ENCODE measurements at places on chromosomes 1 and 21. TPM values are rescaled to one million over a fixed set of nuclear protein-coding genes. Genes with fewer than 3 reads are reported as not detected.

Gene CDCA8
- 0.38 TPM for total RNA-seq

Gene F11R
- total RNA-seq: 280 TPM

Gene CACNA1S
- total RNA-seq: not detected

Gene FCRL6
- total RNA-seq: 0.13 TPM

- DNase-seq: no peak
Measured at GRCh38 chr1:150902751-150903150, 15.8 kb downstream of the CTXND2 start.

DNA sequence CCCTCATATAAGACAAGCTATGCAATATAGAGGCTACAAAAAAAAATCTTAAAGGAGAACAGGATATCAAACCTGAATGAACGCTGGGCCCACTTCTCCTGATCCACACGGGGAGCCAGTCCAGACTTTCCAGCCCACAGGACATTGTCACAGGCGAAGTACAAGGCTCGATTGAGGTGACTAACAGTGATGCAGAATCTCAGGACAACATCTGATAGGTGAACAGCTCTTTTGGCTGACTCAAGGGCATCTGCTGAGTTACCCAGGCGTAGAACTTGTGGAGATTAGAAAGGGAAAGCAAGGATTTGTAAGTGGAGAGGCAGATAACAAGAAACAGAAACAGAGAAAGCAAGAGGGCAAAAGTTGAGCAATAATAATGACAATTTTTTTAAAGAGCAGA is 1.8 kb downstream of the PEX11B start:
- no peak for DNase-seq

DNA sequence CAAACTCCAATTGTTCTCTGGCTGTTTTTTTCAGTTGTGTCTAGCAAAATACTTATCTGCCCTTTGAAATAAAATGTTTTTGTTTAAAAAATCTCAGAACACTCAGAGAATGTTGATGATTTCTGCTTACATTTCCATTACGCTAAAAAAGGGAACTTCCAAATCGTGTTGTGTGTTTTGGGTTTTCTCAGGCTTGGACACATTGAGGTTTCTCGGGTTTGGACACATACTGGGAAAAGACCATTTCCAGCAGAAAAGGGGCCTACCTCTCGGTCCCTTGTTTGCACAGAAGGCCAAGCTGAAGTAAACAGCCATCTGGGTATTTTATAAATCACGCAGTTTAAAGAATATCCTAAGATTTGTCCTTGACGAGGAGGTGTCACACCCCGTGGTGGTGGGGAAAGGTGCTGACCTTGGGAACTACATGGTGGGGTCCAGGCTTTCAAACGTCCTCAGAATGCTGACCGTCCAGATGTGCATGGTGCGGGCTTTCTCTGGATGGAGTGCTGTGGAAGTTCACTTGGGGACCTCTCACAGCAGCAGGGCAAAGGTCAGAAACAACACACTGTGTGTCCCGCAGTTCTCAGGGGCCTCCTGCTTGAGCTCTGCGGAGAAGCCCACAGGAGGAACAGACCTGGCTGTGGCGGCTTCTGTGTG is 67.8 kb downstream of the SLC37A1 start:
- no peak for DNase-seq

DNA sequence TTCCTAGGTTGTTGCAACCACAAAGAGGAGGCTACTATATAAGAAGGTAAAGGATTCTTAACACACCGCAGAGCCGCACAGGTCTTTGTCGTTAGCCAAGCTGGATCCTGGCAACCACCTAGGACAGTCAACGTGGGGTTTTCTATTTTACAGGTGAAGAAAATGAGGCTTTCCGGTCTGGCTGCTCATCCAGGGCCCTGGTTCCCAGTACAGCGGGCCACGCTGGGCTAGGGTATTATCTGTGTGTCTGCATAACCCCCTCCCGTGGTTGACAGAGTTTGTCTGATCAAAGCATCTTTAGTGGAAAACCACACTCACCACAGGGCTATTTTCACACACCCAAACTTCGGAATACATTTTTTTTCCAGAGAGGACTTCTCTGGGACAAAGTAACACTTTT is 39.0 kb upstream of the PDE9A start:
- DNase-seq: no peak

DNA sequence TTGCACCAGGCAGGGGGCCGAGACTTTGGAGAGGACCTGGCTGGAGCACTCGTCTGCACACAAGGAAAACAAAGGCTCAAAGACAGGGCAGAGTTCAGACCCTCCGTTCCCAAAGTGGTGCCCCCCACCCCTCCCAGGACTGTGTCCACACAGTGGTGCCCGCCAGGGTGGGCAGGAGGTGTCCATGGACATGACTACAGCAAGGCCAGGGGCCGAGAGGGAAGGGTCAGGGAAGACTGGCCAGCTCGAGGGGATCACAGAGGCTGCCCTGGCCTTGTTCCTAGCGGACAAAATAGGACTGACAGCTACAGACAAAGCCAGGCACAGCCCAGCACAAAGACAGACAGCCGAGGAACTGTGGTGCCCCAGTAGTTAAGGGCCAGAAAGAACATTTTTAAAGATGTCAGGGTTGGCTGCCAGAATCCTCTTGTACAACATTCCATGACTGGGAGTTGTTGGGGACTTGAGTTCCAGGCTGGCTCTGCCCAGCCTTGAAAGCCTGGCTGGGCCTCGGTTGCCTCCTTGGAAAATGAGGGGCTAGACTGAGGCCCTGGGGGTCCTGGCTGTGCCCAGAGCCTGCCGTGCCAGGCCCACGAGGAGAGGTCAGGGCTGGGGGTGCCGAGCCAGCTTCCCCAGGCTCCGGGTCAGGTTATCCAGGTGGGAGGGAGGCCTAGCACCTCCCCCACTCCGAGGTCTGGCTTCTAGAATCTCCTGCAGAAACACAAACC is 63.7 kb downstream of the SLX9 start:
- no peak for DNase-seq
